ENCODE measurements at places on chromosomes 7 and 10.
A peak's percentile ranks its signal among the peaks of the same experiment; 100 is the strongest.

DNA sequence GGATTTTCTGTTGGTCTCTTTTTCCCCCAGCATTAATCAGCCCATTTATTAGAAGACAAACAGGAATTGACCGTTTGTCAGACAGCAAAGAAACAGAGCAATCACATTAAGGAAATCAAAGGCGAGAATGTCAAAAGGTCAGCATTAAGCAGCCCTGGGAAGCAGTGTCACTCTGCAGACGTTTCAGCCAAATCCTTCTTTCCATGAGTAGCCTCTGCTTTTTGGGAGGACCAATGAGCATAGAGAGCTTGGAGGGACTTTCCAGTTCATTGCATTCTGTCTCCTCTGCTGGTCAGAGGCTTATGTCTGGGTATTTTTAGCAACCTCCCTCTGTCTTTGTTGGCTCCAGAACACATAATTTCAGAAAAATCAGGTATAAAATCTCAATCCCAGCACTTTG is 481.4 kb downstream of the GALNT17 start:
- DNase-seq, result no peak

DNA sequence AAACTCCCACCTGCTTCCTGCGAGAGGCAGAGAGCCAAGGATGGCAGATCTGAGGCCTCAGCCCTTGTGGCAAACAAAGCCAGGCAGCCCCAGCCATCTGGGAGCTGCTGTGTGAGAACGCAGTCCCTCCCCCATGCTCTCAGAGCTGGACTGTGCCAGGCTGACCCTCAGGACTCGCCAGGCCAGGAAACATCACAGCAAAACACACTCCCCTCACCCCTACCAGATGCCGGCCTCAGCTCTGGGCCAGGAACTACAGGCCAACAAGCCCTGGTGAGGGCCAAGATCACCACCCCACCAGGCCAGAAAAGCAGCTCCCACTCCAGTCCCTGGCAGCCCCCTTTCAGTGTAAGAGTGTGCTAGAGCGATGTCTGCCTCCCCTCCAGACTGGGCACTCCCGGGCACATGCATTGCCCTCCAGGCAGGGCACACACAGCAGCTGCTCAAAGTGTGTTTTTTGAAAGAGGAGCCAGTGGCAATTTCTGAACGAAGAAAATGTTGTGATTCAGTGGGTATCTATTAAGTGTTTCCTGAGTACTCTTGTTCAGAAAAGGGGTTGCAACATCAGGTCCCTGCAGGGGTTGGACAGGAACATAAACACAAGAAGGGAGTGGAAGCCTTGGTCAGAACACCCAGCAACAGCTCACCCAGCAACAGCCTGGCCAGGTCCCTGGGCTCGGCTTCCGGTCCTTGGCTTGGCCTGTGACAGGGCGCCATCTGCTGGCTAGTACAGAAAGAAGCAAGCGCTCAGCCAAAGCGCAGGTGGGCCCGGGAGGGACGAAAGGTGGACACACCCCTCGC is 18.3 kb downstream of the LRRC20 start:
- DNase-seq, result peak; percentile 56

DNA sequence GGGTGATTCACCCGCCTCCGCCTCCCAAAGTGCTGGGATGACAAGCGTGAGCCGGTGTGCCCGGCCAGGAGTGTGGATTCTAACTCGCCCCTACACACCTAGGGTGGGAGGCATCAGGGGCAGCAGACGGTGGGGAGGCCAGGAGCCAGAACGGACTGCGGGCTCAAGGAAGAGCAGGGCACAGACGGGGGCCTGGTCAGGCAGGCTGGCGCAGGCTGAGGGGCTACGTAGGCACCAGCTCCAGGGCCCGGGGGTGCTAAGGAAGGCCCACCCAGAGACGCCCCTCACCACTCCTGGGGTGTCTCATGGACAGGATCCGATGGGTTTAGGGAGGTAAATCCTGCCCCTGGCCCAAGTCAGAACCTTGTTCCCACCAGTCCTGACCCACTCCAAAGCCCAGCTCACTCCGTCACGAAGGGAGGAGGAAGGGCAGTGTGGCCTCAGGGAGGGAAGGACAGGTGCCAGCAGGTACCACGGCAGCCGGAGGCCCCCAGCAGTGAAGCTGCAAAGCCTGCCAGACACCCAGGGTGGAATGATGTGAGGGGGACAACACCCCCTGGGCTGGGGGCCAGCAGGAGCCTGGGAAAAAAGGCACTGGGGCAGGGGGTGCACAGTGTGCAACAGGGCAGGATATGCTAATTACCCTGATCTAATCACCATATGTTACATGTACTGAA is 251.4 kb downstream of the MAD1L1 start:
- DNase-seq, result no peak

DNA sequence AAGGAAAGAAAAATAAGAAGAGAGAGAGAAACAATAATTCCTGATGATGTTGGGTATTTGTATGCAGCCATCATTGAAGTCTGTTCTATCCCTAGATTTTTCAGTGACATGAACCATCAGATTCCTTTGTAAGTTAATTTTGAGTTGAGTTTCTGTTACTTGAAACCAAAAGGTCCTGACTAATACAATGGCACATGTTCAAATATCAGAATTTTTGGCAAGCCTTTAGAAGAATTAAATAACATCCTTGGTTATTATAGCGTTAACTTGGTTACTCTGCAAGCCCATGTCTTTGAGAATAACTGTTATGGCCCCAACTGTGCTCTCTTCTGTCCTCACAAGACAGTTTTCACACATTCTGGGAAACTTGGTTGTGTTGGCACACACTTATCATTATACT is 66.5 kb downstream of the SYPL1 start:
- no peak for DNase-seq

DNA sequence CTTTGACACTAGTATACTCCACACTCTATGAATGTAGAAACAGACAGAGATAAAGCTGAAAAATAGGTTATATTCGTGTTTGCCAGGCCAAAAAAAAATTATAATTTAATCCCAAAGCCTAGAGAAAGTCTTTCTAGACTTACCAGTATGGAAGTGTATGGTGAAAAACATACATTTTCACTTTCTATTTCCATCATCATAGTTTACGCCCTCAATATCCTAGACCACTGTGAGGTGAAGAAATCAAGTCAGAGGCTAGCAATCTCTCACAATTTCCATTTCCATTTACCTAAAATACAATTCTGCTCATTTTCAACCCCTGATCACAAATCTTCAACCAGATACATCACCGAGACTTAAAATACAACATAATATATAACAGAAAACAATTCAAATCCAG is 16.2 kb downstream of the GPR22 start:
- no peak for DNase-seq

DNA sequence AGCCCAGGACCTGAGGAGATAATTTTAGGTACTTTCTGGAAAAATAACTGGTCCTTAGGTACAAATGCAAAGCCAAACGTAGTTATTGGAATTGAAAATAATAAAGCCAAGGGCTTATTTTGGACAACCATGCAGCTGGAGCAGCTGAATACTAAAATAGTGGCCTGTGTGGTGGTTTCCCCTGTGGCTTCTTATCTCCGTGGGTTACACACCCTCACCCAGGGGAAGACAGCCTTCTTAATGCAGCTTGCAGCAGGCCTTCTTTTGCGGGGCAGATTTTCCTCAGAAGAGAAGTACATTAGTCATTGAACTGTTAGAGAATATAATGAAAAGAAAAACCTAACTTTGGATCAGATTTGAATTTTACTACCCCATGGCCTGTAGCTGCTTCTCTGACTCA is 133.5 kb downstream of the ST7 start:
- DNase-seq, result no peak

DNA sequence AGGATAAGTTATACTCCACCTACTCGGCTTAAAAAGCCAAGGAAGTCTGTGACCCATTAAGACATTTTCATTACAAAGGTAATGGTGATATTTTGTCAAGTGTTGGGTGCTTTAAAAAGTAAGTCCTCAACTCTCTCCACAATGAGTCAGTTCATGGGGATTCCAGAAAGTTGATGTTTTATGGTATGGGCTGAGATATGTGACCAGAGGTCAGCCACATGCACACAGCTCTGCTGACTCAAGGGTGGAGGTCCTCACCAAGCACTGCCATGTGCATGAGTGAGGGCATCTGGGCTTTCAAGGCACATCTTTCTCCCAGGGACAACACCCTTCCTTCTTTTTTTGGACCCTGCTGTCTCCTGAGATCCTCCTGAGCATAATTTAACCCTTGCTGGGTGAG is 292.9 kb downstream of the PTEN start:
- no peak for DNase-seq

GRCh38 chr7:38453826-38454225 is 177.3 kb downstream of the AMPH start:
- no peak for DNase-seq

DNA sequence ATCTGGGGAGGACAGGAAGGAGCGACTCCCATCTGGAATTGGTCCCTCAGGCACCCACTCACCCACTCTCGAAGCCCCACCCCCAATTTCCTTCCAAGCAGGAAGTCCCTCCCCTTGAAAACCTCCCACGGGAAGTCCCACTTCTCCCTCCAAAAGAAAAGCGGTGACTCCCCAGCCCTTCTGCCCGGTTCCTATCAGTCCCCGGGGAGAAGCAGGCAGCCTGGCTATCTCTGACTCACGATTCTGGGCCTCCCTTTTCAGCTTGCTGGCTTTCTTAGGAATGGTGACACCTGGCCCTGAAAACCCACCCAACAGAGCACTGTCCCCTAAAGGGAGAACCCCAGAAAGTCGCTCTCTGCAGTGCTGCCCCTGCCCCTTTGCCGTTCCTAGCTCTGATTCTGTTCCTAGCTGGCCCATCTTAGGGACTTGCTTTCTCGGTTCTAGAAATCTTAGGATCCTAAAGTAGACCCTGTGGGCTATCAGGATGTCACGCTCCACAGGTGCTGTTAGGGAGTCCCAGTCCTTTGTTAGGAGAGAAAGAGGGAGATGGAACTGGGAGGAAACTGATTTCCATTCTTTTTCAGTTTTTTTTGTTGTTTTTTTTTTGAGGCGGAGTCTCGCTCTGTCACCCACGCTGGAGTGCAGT is 6.0 kb downstream of the TSC22D4 start:
- DNase-seq, result no peak

DNA sequence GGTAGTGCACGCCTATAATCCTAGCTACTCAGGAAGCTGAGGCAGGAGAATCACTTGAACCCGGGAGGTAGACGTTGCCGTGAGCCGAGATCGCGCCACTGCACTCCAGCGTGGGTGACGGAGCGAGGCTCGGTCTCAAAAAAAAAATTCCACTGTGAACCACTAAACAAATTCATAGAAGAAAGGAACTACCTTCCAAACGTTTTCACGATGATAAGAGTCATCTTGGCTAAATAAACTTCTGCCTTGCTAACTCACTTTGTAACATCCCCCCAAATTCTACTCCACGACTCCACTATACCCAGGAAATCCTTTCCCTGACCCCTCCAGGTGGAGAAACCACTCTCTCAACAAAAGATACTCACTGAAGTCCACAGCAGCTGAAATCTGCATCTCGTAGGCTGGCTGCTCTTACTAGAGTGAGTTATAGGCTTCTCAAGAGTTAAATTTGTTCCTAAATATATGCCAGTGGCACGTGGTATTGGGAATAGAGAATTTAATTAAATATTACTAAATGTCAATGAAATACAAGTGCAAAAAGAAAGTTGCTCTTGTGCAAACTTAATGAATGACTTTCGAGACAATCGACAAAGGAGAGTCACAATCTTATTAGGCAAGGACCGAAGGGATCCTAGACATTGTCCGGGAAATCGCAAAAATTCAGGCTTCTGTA is 1.6 kb upstream of the GTF2I start:
- DNase-seq, result no peak

GRCh38 chr7:98368716-98369115 is 32.2 kb downstream of the BAIAP2L1 start:
- no peak for DNase-seq

DNA sequence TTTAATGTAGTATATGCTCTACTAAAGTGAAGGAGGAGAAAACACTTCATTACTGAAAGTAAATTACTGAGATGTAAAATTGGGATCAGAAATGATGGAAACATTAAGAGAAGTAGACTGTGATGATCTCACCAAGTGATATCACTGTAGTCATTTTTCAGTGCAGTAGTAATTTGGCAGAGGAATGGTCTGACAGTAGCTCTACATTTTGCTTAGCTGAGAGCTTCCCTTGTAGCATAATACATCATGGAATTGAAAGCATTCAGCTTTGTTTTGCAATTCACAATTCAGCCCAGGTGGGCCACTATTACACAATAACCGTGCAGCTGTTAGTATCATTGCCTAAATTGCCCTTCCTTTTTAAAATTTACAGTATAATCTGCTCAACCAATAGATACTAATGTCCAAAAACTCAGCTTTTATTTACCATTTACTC is 19.4 kb upstream of the CABCOCO1 start:
- no peak for DNase-seq

DNA sequence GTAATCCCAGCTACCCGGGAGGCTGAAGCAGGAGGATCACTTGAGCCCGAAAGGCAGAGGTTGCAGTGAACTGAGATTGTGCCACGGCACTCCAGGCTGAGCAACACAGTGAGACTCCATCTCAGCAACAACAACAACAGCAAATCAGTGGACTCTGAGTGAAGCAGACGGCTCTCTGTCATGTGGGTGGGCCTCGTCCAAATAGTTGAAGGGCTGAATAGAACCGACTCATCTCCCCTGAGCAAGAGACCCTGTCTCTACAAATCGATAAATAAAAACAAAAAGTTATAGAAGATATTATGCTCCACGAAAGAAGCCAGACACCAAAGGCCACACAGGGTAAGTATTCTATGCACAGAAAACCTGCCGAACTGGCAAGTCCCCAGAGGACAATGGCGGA is 45.9 kb downstream of the UNCX start:
- no peak for DNase-seq

DNA sequence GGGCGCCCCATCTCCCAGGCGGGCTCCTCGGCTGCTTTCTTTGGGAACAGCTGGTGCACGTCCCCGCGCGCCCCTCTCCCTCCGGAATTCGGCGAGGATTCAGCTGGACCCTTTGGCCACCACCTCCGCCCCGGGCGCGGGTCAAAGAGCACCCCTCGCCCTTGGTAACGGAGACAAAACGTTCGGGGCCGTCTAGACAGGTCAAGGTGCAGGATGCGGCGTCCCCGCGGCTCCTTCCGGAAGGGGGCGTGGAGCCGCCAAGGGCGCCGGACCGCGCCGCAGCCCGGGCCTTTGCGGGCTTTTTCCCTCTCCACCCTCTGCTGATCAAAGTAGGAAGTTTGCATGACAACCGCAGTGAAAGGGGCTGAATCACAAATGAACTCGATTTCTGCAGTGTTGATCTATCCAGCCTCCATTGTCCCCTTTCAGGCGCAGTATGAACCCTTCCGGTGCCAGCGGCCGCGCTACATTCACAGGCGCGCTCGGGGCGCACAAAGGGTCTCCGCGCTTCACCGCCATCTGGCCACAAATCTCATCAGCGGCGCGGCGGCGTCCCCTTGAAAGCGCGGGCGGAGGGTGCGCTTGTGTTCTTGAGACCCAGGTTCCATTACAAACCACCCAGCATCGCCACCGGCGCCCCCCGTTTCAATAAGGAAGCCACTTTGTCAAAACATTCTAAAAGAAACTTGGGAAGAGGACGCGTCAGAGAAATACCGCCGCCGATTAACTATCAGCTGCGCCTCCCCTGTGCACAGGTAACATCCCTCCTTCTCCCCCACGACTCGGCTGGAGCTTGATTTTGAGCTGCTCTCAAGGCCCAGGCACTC is 36.4 kb downstream of the CNPY1 start:
- no peak for DNase-seq

DNA sequence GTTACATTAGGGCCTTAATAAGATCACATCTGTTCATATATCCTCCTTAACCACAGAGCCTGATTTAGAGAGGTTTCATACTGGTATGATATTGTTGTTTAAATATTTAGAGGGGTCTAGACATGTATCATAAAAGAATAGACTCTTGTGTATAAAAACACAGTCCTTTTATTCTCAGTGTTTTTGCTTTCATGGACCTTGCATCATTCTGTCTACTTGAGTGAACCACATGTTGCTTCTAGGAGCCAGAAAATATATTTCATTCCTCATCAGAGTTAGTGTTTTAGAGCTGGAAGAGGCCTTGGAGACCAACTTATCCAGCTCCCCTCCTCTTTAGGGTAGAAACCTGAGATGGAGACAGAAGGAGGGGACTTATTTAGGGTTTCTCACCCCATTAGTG is 312.8 kb downstream of the LRMDA start:
- no peak for DNase-seq

Data from stimulated activated CD4-positive, alpha-beta T cell treated with anti-CD3 and anti-CD28 coated beads, TNF-alpha, amount 100 ng/mL, for 1 hour (primary cell).